Stimulated activated CD4-positive, alpha-beta T cell treated with anti-CD3 and anti-CD28 coated beads, Interleukin-15, amount 100 ng/mL, for 48 hours (primary cell): ENCODE measurements at places on chromosomes 13 and 19.

GRCh38 chr19:33366127-33366526, 7.4 kb upstream of the CEBPG start:
- no peak for DNase-seq

DNA sequence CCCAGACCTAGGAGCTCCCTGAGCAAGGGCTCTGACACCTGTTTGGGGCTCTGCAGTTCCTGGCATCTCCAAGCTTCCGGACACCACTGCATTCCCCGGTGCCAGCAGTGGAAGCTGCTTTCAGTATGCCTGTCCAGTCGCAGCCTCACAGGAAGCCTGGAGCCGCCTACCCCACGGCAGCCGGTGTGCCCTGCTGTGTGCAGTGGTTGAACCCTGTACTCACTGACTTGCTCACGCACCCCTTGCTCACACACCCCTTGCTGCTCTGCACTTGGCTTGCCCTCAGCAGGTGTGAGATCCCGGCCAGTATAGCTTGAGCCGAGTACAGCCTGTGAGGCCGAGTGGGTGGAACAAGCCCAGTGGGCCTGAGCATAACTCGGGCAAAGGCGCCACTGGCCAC, 70.3 kb downstream of the PIBF1 start:
- DNase-seq, result no peak

- DNase-seq, result no peak
Observed at GRCh38 chr13:87123987-87124784, 547.0 kb upstream of the SLITRK5 start.

- no peak for DNase-seq
Observed at GRCh38 chr19:48556163-48556562, 4.2 kb downstream of the SULT2B1 start.

GRCh38 chr13:45678282-45678681, 23.8 kb upstream of the CBY2 start:
- DNase-seq, result no peak

- DNase-seq, result peak; percentile 71
Observed at GRCh38 chr19:10505583-10506229, 2.5 kb upstream of the KEAP1 start.

- DNase-seq, result no peak
Observed at GRCh38 chr13:99363949-99364348, 56.8 kb upstream of the GPR183 start.
